SJSA1 (cell line): ENCODE measurements at places on chromosomes 6 and 20.

DNA sequence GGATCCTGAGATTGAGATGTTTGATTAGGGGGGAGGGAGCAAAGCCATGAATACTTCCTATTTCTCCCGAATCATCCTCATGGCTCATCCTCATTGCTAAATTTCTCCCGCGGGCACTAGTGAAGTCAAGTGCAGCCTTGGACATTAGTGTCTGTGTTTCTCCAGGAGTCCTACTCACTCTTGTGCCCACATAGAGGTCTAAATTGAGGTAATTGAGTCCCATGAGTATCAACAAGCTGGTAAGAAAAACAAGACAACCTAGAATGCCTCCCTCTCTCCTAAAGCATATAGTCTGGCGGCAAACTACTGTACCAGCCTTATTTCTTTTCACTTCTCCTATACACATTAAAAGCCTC lies 420 bp downstream of the CENPQ start:
- DNase-seq: no peak

GRCh38 chr6:138818496-138819194 lies 22.8 kb downstream of the ECT2L start:
- DNase-seq: no peak

DNA sequence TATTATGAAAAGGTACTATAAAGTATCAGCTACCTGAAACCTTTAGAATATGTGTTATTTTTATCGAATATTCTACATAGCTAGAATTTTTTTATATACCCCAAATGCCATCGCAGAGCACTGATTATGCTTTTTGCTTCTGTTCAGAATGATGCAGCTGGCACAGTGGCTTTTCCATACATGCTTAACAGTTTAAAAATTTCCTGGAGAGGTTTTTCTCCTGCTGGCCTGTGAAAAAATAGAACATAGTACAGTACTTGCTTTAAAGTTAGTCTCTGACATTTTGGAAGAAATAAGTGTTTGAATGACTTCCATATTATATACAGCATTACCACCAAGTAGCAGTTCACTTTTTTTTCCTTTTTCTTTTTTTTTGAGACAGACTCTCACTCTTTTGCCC lies 5.3 kb downstream of the DOP1A start:
- DNase-seq: no peak

GRCh38 chr6:131998255-131998982 lies 47.2 kb upstream of the CCN2 start:
- peak; percentile 63 for DNase-seq

DNA sequence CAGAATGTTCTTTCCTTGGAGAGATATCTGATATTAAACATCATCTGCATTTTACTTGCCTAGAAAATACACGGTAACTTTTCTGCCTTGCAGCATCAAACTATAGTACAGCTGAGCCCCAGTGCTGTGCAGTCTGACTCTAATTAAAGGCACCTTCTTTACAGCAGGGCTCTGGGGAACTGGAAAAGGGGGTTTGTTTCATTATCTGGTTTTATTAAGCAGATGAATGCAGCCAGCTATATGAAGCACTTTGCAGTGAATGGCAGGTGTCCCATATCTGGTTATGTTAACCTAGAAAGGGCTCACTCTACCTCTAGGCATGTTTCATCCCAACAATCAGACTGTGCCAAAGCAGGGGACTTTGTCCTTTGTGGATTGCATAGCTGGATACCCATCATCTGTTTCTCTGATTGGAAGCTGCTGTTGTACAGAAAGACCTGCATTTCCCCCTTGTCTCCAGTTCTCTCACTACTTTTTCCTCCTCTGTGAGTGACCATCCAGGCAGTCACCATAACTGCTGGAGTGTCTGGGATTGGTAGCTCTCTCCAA lies 39.6 kb upstream of the CMTR1 start:
- no peak for DNase-seq

- no peak for DNase-seq
Measured at GRCh38 chr6:49649988-49650387, 13.3 kb upstream of the RHAG start.

GRCh38 chr20:58897488-58897887 lies 45.0 kb downstream of the GNAS start:
- no peak for DNase-seq

DNA sequence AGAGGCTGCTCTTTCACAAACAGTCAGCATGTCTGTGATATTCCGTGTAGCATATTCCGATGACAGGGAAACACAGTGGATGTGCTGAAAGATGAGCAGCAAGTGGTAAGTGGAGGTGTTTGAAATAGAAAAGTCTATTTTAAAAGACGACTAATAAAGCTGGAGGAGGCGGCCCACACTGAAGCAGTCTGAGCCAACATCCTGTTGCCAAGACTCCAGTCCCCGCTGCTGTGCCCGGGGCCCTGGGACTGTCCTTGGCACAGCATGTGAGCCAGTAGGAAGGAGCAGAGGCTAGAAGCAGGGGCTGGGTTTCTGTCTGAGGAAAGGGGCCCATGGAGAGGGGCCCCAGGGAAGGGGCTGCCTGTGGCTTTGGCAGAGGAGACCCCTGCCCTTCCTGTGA lies 351.5 kb upstream of the CHD6 start:
- no peak for DNase-seq

DNA sequence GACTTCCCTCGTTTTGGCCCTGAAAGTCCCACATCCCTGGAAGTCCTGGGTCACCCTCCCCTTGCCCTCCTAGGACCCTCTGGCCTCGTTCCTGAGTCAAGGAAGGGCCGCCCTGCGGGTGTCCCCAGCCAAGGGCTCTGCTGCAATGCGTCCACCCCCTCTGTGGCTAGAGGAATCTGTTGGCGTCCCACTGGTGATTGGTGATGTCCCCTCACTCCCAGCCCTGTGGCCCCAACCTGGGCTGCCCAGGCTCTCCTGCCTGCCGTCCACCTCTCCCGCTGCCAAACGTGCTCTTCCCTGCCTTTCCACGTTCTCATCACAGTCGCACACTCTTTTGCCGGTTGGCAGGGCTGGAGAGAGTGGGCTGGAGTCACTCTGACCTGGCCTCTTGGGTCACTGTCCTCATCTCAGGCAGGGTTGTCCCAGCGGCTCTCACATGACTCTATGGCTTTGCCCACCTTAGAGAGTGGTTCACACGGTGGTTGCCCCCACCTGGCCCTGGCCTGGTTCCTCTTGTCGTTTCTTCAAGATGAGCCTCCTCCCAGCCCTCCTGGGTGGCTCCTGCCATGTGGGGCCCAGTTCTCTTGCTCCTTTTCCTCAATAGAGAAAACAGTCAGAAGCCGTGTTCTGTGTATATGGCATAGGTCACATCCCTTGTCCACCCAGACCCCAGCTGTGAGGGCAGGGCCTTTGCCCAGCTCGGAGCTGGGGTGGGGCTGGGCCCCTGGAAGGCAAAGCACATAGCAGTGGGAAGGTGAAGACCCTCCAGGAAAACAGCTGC lies 100.9 kb downstream of the TMEM242 start:
- DNase-seq: no peak

DNA sequence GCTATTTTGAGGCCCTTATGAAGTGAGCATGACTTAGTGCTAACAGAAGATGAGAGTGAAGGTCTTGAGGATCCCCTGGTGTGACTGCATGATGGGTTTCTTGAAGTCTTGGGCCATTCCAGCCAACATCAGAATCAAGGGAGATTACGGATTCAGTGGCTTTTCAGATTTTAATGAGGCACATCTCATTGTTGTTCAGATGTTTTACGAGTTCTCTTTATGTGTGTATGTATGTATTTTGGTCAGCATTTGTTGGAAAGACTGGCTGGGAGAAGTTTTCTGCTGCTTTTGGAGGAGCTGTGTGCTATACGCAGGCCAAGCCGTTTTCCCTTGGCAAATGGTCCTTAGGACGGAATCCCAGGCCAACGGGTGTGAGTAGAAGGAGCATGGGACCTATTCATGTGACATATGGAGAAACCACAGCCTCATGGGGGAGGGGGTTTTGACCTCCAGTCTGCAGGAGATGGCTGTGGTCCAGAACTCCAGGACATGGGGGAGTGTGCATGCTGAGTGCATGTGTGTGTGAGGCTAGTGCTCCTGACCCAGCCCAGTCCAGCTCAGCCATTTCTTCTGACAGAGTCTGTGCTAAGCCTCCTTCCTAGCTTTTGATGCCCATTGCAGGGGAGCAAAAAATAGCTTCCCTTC lies 35.3 kb downstream of the CHMP4B start:
- DNase-seq: no peak

DNA sequence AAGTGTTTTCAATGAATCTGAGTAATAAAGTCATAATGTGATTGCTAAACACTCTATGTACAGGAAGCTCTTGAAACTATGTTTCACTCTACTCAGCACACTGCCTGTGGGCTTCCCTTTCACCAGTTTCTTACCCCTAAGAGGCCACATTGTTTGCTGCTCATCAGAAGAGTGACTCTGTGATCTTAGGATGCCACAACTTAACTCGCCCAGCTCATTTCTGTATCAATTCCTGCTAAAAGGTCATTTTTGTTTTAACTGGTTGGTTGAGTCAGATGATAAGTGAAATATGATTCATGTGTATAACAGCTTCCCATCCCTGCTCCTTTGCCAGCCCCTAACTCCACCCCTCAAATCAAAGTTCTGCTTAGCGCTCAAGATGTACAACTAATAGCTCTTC lies 9.8 kb upstream of the NDUFAF4 start:
- no peak for DNase-seq

GRCh38 chr20:35979544-35979943 lies 11.2 kb downstream of the CNBD2 start:
- no peak for DNase-seq

- DNase-seq: peak; percentile 58
Measured at GRCh38 chr6:159969921-159970320, 1.0 kb downstream of the IGF2R start.

GRCh38 chr6:25042984-25043725 lies 107.4 kb upstream of the RIPOR2 start:
- DNase-seq: no peak

- DNase-seq: no peak
Measured at GRCh38 chr6:91911945-91912344, 1325.1 kb upstream of the MAP3K7 start.

- no peak for DNase-seq
Measured at GRCh38 chr20:4787820-4788219, 66.1 kb downstream of the PRND start.
